Activated CD4-positive, alpha-beta T cell treated with anti-CD3 and anti-CD28 coated beads, Interleukin-2, amount 50 U/mL, for 4 hours (primary cell): ENCODE measurements at places on chromosomes 12 and 14.

GRCh38 chr14:67999290-67999689 is 179.7 kb downstream of the RAD51B start:
- DNase-seq = no peak

- DNase-seq = no peak
Observed at GRCh38 chr12:38601949-38602348, 285.4 kb downstream of the ALG10B start.

- DNase-seq = no peak
Observed at GRCh38 chr14:76439237-76439775, 63.4 kb downstream of the ESRRB start.

GRCh38 chr12:69739287-69740191 is 879 bp downstream of the RAB3IP start:
- DNase-seq = peak; percentile 46

DNA sequence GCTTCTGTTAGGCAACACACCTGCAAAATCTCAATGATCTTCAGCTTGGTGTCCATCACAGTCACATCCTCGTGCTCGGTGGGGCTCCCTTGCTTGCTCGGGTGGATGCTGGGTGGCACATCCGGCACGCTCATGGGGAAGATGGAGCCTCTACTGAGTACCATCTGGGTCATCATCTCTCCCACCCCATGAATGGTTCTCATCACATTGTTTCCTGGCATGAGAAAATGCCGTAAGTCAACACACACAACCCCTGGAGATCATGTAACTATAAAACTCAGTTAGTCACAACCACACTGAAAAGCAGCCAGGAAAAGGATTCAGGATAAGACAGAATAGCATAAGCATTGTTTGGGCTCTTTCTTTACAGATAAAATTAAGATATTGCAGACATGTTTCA is 201.1 kb downstream of the ITPR2 start:
- DNase-seq = no peak

GRCh38 chr12:123150744-123151456 is at the start of gene PITPNM2:
PITPNM2 (minus strand) TSS chr12:123151090; CDS start chr12:123034590, 116,500 bp downstream.
- peak; percentile 42 for DNase-seq

DNA sequence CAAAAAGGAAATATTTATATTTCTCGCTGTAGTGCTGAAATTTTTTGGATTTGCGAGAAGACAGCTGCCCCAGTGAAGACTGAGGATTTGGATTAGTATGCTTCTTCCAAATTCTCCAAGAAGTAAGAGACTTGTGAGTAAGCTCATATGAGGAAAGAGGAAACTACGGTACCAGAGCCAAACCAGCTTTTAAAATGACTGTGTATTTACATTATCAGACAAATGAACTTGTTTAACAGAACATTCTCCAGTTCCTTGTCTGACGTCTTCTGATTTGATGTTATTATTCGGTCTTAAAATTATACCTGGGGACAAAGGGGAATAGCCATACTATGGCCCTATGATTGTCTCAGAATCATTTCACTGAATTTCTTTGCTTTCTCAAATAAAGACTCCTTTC is 8.0 kb downstream of the CLEC12B start:
- DNase-seq = no peak

DNA sequence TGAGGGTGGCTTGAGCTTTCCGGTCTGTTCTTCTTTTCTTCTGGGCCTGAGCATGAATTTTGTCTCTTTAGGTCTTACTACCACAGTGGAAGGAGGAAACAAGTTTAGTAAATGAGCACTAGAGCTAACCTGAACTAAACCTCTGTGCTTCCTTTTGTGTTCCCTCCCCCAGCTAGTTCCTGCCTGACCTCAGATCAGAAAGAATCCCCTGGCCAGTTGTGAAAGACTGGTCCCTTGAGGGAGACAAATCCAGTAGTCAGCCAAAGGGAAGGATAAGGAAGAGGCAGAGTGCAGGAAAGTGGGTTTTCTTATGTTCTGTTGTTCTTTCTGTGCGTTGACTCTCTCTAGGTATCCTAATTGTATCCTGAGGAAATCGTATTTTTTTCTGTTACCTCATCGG is 17.5 kb downstream of the ZNF664 start:
- DNase-seq = no peak

DNA sequence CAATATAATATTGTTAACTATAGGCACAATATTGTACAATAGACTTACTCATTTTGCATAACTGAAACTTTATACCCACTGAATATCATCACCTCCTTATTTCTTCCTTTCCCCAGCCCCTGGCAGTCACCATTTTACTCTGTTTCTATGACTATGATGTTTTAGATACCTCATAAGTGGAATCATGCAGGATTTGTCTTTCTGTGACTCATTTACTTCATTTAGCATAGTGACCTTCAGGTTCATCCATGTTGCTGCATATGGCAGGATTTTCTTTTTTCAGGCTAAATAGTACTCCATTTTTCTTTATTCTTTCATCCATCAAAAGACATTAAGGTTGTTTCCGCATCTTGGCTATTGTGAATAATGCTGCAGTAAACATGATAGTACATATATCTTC is 18.9 kb downstream of the USP15 start:
- DNase-seq = no peak

GRCh38 chr12:124636138-124636978 is 68.9 kb upstream of the NCOR2 start:
- DNase-seq = peak; percentile 40

DNA sequence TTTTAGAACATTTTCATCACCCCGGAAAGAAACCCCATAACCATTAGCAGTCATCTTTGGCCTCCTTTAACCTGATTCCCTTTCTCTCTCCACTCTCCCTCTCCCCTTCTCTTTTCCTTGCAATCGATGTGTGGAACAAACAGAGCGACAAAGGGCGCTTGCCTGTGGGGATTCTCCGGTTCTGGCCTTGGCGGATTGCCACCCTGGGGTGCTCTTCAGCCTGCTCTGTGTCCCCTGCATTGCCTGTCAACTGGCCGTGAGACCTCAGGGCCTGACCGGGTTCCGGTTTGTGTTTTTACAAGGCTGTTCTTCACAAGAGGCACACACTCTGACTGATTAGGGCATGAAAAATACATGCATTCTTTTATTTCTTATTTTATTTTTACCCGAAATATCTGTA is 27.8 kb downstream of the LRTM2 start:
- DNase-seq = no peak

GRCh38 chr12:72081777-72082176 is 143.1 kb downstream of the TPH2 start:
- no peak for DNase-seq

GRCh38 chr12:108193917-108194316 is 64.8 kb downstream of the WSCD2 start:
- no peak for DNase-seq

GRCh38 chr12:2960390-2960956 is 1.3 kb downstream of the TEAD4 start:
- no peak for DNase-seq

DNA sequence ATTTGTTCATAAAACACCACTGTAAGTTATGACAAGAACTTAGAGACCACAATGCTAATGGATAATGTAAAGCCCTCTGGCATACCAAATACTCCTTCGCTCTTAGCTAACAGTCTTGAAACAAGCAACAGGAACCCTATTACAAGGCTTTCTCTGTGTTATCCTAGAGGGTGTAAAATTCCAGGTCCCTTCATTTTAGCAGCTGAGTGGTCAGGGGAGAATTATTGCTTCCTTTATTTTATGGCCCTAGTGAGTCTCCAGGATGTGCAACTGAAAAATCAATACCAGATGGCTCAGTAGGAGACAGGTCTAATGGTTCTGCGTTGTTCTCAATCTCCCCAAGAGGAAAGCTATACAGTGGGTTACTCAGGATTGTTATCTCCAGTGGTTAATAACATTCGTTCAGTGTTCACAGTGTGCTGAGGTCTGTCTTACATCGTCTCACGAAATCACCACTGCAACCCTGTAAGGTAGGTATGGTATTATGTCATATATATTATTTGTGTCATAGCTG is 172.7 kb upstream of the CNOT2 start:
- no peak for DNase-seq

- DNase-seq = no peak
Observed at GRCh38 chr14:42814817-42815216, 1208.1 kb downstream of the LRFN5 start.
